Kidney (tissue), 22 donors: ENCODE measurements at places on chromosomes 1 and 21. TPM values are rescaled to one million over a fixed set of nuclear protein-coding genes. Genes with fewer than 3 reads are reported as not detected.
A peak's percentile ranks its signal among the peaks of the same experiment; 100 is the strongest.

The KAZN gene
- 60.8 TPM for total RNA-seq

The CFAP74 gene
- not detected for total RNA-seq

The RGS7 gene
- not detected for total RNA-seq

The XPR1 gene
- 33.5 TPM for total RNA-seq

DNA sequence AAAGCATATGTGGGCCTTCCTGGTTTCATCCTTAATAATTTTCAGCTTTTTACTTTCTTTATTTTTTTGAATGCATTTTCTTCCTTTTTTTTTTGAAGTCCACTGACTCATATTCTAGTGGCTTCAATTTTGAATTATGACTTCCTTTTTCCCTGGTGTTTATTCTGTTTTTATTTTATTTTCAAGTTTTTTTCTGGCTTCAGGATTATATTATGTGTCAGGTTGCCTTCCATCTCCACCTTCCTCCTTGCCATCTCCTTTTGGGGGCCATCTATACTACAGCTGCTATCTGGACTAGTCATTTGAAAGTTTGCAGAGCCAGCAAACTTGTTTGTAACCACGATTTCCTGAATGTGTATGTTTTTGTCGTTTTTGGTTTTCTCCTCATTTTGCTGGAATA is 117.6 kb downstream of the LEPR start:
- H3K36me3 ChIP-seq: no peaks in the 10 kb centered on the region
- H3K27ac ChIP-seq: no peak overlapping the region
- no peaks in the 10 kb centered on the region for H3K4me1 ChIP-seq
- no peak for DNase-seq
- no peaks in the 10 kb centered on the region for H3K27me3 ChIP-seq

DNA sequence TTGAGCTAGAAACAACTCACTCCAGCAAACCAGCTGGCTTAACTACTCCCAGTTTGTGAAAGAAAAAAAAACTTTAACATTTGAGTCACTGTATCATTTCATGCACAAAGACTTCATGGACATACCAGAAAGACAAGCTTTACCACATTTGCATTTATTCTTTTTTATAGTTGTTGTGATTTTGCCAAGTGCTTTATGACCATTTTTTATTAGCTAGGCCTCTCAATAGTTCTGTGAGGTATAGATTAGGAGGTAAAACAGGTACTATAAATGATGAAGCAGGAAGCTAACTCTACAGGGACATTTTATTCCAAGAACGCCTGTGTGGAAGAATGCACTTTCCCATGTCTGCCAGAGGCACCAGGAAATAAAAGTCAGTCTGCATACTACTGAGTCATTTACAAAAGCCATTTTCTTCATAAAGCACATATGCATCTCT is 8.2 kb upstream of the DENND1B start:
- no peaks in the 10 kb centered on the region for H3K4me1 ChIP-seq
- H3K36me3 ChIP-seq: no peaks in the 10 kb centered on the region
- H3K27ac ChIP-seq: no peak overlapping the region
- no peak overlapping the region for H3K4me3 ChIP-seq
- H3K27me3 ChIP-seq: no peaks in the 10 kb centered on the region

GRCh38 chr1:230292689-230293389 is 133.3 kb downstream of the PGBD5 start:
- DNase-seq: no peak
- no peak overlapping the region for H3K4me3 ChIP-seq
- H3K27ac ChIP-seq: no peak overlapping the region
- no peaks in the 10 kb centered on the region for H3K27me3 ChIP-seq
- H3K36me3 ChIP-seq: no peaks in the 10 kb centered on the region
- H3K4me1 ChIP-seq: no peaks in the 10 kb centered on the region

DNA sequence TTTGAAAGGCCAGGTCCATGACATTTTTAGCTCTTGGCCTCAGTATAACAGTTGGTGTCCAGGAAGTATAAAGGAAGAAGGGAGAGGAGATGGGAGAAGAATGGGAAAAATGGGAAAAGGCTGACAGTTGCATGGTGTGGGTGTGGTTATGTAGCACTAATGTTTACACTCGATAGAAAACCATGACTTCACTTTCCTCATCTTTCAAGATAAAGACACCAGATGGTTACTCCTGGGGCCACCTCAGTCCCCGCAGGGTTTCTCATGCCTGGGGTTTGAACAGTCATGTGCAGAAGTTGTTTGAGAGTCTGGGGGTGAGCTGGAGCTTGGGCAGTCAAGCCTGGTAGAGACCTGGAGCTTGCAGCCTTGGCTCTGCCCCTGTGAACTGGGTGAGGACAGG is 7.9 kb downstream of the PGBD2 start:
- H3K27me3 ChIP-seq: no peaks in the 10 kb centered on the region
- DNase-seq: no peak
- H3K27ac ChIP-seq: no peak overlapping the region
- H3K36me3 ChIP-seq: peaks cover 5% of the 10 kb centered on the region
- H3K4me1 ChIP-seq: no peaks in the 10 kb centered on the region
- H3K4me3 ChIP-seq: no peak overlapping the region

- DNase-seq: peak; percentile 32
- no peaks in the 10 kb centered on the region for H3K36me3 ChIP-seq
- H3K27me3 ChIP-seq: no peaks in the 10 kb centered on the region
- no peaks in the 10 kb centered on the region for H3K4me1 ChIP-seq
Observed at GRCh38 chr1:23376890-23377811, 7.5 kb upstream of the ZNF436 start.

DNA sequence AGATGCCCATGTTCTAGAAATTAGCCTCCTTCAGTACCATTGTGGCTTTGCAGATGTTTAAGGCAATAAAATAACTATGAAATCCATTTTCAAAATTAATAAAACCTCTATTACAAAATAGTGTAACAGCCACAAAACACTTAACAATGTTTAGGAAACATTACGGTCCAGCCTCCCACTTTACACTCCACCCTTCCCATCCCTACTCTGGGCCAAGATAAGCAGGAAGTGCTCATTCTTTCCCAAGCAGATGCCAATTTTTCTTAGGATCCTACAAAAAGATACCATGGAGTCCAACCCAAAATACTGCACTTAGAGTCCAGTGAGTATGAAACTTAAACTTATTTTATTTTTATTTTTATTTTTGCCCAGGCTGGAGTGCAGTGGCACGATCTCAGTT is 150.8 kb downstream of the NR5A2 start:
- H3K27me3 ChIP-seq: no peaks in the 10 kb centered on the region
- no peak for DNase-seq
- H3K36me3 ChIP-seq: no peaks in the 10 kb centered on the region
- no peak overlapping the region for H3K4me3 ChIP-seq
- no peak overlapping the region for H3K27ac ChIP-seq

- H3K4me3 ChIP-seq: no peak overlapping the region
- H3K27ac ChIP-seq: no peak overlapping the region
- H3K36me3 ChIP-seq: no peaks in the 10 kb centered on the region
- no peaks in the 10 kb centered on the region for H3K4me1 ChIP-seq
- DNase-seq: no peak
Observed at GRCh38 chr1:112423207-112423606, 27.2 kb downstream of the CTTNBP2NL start.

- H3K36me3 ChIP-seq: no peaks in the 10 kb centered on the region
- no peaks in the 10 kb centered on the region for H3K27me3 ChIP-seq
- no peak overlapping the region for H3K4me3 ChIP-seq
Observed at GRCh38 chr1:166295656-166296055, 128.9 kb upstream of the FAM78B start.

GRCh38 chr21:41526478-41527087 is 18.6 kb upstream of the TMPRSS2 start:
- no peak overlapping the region for H3K4me3 ChIP-seq
- no peaks in the 10 kb centered on the region for H3K27me3 ChIP-seq
- H3K36me3 ChIP-seq: no peaks in the 10 kb centered on the region

DNA sequence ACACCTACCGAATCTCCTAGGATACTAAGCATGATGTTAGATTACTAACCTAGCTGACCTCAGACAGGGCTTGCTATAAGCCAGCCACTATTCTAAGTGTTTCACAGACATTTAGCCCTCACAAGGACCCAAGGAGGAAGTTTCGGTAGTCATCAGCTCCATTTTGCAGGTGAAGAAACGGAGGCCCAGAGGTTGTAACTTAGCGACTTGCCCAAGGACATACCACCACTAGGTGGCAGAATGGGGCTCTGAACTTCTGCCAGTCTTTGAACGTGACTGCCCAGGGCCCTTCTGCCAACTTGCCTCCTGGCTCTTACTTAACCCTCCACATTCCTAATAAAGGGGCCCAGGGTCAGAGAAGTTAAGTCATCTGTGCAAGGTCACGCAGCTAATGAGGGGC is 283.5 kb downstream of the C1orf94 start:
- no peaks in the 10 kb centered on the region for H3K36me3 ChIP-seq
- no peaks in the 10 kb centered on the region for H3K4me1 ChIP-seq
- H3K27me3 ChIP-seq: no peaks in the 10 kb centered on the region
- peak; percentile 42 for DNase-seq

DNA sequence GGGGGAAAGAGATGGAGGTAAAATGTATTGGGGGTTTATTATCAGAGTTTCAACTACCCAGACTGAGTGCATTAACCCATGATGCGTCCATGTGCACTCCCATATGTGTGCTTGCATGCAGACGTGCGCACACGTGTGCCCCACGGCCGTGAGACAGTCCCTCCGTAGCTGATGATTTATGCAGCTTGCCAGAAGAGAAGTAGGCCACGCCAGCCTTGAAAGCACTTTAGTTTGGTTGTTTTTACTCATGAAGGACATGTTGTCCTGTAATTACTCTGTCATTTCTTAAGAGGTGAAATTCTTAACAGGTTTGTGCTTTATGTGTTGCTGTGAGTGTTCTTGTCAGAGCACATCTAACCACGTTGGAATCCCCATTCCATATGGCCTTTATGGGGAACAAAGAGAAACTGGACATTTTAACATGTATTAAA is 467.8 kb downstream of the LMO4 start:
- no peaks in the 10 kb centered on the region for H3K36me3 ChIP-seq
- peak; percentile 41 for DNase-seq
- H3K27ac ChIP-seq: peak overlapping the region; percentile 5
- peak overlapping the region; percentile 18 for H3K4me3 ChIP-seq

GRCh38 chr1:15062479-15063099 is 91.0 kb upstream of the TMEM51 start:
- H3K27ac ChIP-seq: no peak overlapping the region
- H3K4me3 ChIP-seq: no peak overlapping the region
- no peak for DNase-seq
- H3K4me1 ChIP-seq: no peaks in the 10 kb centered on the region

GRCh38 chr1:226738421-226738994 is 574 bp downstream of the ITPKB start:
- no peaks in the 10 kb centered on the region for H3K27me3 ChIP-seq
- H3K4me1 ChIP-seq: peaks cover 22% of the 10 kb centered on the region
- peak; percentile 80 for DNase-seq
- H3K4me3 ChIP-seq: peak overlapping the region; percentile 80
- peak overlapping the region; percentile 80 for H3K27ac ChIP-seq
- H3K36me3 ChIP-seq: no peaks in the 10 kb centered on the region

DNA sequence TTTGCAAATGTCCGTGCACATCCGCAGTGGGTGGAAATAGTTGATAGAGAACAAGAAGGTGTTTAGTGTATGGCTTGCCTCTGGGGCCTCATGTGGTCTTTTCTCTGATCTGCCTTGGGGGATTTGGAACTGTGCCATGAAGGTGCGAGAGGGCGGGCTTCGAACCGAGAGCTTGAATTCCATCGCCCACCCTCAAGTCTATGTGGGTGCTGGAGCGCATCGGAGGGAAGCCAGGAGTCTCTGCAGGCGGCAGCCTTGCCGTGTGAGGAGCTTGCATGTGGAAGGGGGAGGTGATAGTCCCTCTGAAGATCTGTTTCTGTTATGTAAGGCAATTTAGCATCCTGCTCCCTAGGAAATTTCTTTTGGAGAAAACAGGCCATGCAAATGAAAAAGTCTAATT is 119.6 kb downstream of the HUNK start:
- H3K36me3 ChIP-seq: peaks cover 2% of the 10 kb centered on the region
- no peak overlapping the region for H3K27ac ChIP-seq
- H3K27me3 ChIP-seq: no peaks in the 10 kb centered on the region
- H3K4me3 ChIP-seq: no peak overlapping the region
- no peaks in the 10 kb centered on the region for H3K4me1 ChIP-seq

DNA sequence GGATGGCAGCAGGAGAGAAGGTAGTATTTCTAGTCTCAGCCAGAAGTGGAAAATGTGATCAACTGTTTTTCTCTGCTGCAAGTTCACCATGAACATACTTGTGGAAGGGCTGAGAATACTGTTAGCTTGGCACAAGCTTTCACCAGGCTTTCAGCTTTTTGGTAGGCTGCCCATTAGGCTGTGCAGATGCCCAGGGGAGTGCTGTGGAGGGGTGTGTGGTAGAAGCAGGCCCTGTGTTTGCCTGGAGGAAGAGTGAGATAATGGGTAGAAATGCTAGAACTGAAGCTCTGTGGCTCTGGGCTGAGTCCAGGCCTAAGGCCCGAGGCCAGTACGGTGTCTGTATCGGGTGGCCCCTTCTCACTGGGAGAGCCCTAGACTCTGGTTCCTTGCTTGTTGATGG is 9.8 kb downstream of the DNAJC6 start:
- no peak overlapping the region for H3K4me3 ChIP-seq
- no peak overlapping the region for H3K27ac ChIP-seq
- DNase-seq: no peak
- no peaks in the 10 kb centered on the region for H3K27me3 ChIP-seq
